ENCODE measurements at places on chromosomes 2 and 18. TPM values are rescaled to one million over a fixed set of nuclear protein-coding genes. Genes with fewer than 3 reads are reported as not detected.

DNA sequence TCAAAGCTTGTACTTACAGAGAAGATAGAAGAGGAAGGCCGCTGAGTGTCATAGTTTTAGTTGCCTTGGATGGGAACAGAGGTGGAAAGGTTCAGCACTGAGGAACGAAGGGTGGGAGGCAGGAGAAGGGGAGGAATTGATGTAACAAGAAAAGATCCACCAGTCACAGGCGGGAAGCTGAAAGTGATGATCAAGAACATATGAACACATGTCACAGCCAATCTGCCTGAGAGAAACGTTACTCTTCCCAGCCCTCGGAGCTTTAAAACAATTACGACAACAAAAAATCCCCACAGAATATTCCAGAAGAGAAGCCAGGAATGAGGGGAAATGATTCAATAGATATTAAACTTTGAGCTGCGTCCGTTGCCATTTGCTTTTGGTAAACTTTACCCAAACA is 87.1 kb downstream of the TSHZ1 start:
- no peak for DNase-seq

DNA sequence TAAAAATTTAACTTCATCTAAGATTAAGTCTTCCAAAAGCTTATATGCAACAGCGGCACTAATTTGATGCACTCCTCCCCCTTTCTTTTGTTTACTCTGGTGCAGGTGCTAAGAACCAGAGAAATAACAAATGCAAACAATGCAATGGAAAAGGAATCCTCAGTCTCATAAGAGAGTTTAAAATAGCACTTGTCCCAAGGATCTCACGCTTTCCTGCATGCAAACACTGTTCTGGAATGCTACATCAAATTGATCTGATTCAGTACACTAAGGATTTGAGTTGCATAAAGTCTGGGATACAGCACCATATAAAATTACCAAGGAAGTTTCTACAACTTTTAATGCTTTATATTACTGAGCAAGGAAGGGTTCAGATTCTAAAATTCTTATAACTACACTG is 50.5 kb downstream of the SEPTIN10 start:
- DNase-seq, result no peak

DNA sequence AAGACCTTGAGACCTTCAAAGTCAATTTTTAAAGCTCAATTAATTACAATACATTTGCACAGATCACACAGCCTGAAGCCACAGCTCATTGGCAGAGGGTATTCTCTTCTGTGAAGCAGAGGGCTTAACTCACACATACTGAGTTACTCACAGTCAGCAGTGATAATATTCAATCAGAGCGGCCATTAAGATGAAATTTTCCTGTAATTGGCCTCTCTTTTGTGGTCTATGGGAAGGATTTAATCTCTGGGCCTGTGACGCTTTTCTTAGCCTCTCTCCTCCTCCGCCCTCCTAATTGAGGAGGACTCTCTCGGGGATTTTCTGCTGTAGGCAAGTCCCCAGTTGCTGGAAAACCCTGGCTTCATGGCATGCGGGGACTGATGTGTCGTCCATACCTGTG is 12.3 kb upstream of the LDLRAD4 start:
- no peak for DNase-seq

The CREG2 gene
- total RNA-seq, result not detected

The ARHGAP28 gene
- total RNA-seq, result 13.0 TPM

GRCh38 chr18:67932271-67932670 is 415.8 kb upstream of the DSEL start:
- no peak for DNase-seq

- DNase-seq, result no peak
These were observed 137.1 kb downstream of the RBMS1 start for GRCh38 chr2:160356485-160356884.

- no peak for DNase-seq
These were observed 123.3 kb upstream of the NYAP2 start for GRCh38 chr2:225276207-225276606.

DNA sequence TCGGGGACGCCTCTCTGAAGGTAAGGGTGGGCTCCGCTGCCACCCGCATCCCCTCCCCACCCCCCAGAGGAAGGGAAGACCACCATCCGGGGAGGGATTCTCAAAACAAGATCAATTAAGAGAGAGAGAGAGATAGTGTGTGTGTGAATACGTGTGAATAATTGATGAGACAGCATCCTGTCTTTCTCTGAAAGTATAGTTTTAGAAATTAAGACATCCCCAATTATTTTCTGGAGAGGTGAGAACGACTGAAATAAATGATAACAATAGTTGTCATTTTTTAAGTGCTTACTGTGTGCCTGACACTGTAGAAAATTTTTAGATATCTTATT is 751 bp downstream of the IL18R1 start:
- no peak for DNase-seq

The RMND5A gene
- 41.6 TPM for total RNA-seq

GRCh38 chr2:71299507-71299906 is 32.1 kb upstream of the ZNF638 start:
- DNase-seq, result no peak

The ITGB6 gene
- total RNA-seq, result 0.16 TPM

DNA sequence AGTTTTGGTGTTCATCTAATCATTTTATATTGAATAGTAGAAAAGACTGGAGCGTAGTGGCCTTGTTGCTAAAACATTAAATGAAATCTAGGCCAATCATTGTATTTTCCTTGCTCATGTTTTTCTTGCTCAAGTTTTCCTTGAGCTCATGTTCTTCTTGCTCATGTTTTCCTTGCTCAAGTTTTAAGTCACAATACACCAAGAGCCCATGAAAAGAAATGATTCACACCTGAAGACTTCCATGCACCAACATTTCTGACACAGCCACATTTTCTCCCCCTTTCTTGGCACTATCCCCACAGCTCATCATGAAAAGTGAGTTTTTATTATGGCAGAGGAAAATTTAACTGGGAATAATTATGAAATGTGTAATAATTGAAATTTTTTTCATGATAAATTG is 92.0 kb downstream of the LRP1B start:
- DNase-seq, result no peak

DNA sequence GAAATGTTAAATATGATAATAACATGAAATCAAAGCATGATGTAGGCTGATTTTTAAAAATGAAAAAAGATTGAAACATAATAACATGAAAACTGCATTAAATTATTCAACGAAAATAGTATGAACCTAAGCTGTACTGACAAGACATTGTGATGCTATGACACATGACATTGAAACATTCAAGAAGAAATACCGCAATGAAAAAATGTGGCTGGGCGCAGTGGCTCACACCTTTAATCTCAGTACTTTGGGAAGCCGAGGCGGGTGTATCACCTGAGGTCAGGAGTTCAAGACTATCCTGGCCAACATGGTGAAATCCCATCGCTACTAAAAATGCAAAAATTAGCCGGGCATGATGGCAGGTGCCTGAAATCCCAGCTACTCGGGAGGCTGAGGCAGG is 14.6 kb downstream of the CXCR1 start:
- DNase-seq, result no peak

The CNDP1 gene
- total RNA-seq, result not detected

The STON1 gene
- total RNA-seq, result 21.7 TPM

DNA sequence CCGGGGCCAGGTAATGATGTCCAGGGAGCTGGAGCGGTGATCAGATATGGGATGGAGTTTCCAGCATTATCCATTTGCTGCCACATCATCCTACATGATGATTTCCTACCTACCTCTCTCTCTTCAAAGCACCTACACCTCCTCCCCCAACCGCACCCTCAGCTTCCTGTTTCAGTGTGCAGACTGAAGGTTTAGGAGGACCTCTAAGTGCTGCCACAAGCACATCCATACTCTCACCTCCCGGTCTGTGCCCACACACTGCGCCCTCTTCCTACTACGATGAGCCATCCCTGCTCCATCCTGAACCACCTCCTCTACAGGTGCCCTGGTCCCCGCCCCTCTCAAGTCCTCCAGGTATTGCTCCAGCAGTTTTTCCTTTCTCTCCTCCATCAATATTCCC is 123.7 kb downstream of the ALPK2 start:
- DNase-seq, result no peak

The ATP6V1B1 gene
- total RNA-seq, result 4.6 TPM

- no peak for DNase-seq
These were observed 24.9 kb upstream of the PDCL3 start for GRCh38 chr2:100537918-100538317.

GRCh38 chr2:147365622-147366021 is 479.2 kb upstream of the ACVR2A start:
- no peak for DNase-seq

GRCh38 chr2:188675391-188676009 is 298.7 kb upstream of the COL3A1 start:
- no peak for DNase-seq

The EIPR1 gene
- 31.0 TPM for total RNA-seq

- no peak for DNase-seq
These were observed 130.7 kb downstream of the UBE2E3 start for GRCh38 chr2:181111059-181111458.

DNA sequence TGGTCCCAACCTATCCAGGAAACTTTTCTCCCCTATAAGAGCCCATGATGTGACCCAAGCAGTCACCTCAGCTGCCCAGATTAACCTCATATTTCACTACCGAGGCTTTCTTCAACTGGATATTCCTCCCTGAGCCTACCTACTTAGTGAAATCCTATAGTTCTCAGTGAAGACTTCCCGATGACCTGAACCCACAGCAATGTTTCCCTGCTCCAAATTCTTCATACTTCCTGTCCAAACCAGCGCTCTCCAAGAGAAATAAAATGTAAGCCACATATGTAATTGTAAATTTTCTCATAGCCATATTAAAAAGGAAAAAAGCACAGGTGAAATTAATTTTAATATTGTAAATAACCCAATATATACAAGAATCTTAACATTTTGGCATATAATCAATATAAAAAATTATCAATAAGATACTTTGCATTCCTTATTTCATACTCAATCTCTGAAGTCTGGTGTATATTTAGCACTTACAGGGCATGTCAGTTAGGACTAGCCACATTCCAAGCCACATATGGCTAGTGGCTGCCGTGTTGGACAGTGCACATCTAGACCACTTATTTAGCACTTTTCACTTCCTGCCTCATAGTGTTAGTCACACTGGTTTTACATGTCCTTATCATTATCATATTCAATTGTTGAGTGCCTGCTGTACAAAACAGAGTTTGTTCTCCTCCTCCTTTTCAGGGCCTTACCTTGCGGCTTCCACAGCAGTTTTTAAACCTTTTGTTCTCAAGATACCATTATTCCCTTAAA is 1.9 kb upstream of the STAT4 start:
- DNase-seq, result no peak

The RSAD2 gene
- total RNA-seq, result 4.8 TPM

- no peak for DNase-seq
These were observed 34.5 kb downstream of the PSMG2 start for GRCh38 chr18:12737243-12737902.

DNA sequence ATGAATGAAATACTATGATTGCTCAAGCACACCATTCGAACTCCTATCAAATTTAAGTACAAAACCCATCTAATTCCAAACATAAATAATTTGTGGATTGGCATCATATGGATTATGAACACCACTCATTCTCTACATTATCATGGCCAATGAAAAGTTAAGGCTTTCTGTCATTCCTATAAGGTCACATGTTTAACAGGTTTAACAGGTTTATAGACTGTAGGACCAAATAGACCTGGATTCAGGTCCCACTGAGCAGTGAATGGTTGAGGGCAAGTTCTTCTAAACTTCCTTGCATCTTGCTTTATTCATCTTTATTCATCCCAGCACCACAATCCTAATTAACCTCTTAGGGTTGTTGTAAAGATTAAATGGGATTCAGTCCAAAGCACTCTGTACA is 33.4 kb downstream of the FBXO36 start:
- no peak for DNase-seq
